ENCODE measurements at places on chromosomes 1 and 21.

DNA sequence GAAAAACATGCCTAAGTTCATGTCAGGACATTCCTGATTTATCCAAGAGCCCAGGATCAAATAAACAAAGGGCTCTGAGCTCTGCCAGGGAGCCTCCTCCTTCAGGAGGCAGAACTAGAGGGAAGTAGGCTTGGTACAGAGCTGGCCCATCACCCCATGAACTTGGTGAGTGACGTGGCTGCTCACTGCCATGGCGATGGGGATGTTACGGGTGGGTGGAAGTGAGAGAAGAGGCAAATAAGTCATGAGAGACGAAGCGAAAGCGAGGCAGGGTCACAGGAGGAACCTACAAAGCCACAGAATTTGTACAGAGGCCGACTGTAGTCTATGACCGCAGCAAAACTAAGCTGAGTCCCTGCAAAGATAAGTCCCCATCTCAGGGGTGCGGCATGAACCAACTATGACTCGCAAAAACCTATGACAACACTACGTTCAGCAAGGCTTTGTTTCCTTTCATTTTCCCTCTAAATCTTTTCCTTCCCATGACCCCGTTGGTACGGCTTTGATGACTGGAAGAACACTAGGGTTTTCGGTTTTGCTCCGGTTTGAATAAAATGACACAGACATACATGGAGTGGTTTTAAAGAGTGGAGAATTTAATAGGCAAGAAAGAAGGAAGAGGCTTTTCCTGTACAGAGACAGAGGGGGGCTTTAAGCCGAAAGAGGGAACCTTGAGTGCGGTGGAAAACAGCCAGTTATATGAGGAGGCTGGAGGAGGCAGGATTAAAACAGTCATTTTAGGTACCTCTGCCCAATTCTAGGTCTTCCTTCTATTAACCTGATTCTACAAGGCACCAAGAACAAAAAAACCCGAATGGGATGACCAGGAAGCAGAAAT lies 74.1 kb downstream of the CD46 start:
- peak; percentile 84 for DNase-seq

- DNase-seq: no peak
Observed at GRCh38 chr1:66500301-66500700, 33.7 kb upstream of the SGIP1 start.

- DNase-seq: no peak
Observed at GRCh38 chr1:42302034-42302433, 33.0 kb downstream of the FOXJ3 start.

- DNase-seq: no peak
Observed at GRCh38 chr1:115748401-115749150, 19.9 kb downstream of the CASQ2 start.

- no peak for DNase-seq
Observed at GRCh38 chr1:108636876-108637275, 24.0 kb downstream of the HENMT1 start.

GRCh38 chr1:14926818-14927575 lies 226.6 kb upstream of the TMEM51 start:
- DNase-seq: no peak

DNA sequence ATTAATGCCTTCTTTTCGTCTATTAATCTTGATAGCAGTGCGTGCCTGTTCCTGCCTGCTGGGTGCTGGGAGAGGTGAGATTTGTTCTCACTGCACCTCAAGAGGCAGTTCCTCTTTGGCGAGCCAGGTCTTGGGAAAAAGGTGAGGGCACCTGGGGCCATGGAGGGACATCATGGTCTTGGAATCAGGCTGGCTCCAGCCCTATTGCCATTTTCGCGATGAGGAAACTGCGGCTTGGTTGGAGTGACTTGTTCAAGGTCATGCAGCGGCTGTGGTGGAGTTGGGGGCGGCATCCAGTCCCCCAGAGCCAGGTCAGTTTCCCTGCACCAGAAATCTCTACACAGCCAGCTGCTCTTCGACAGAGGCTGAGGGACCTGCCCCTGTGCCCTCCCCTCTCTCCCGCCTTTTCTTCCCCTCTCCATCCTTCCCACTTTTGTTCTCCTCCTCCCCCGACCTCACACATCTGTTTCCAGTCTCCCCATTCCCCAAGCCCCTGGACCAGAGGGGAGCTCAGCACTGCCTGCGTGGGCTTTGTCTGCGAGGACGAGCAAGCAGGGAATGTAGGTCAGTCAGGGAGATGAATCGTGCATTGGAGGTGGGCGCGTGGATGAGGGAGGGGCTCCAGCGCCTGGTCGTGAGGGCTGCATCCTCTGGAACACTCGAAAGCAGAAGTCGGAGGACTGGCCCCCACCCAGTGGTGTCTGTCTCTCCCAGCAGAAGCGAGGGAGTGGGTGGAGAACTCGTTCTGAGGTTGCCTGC lies 135.1 kb downstream of the ACTL8 start:
- DNase-seq: no peak

- no peak for DNase-seq
Observed at GRCh38 chr21:37525810-37526209, 159.2 kb downstream of the DYRK1A start.

- DNase-seq: no peak
Observed at GRCh38 chr1:119778886-119779560, 10.3 kb upstream of the HMGCS2 start.

- DNase-seq: no peak
Observed at GRCh38 chr1:175129997-175130648, 62.5 kb downstream of the KIAA0040 start.

GRCh38 chr1:243827206-243827605 lies 22.8 kb downstream of the AKT3 start:
- DNase-seq: no peak

DNA sequence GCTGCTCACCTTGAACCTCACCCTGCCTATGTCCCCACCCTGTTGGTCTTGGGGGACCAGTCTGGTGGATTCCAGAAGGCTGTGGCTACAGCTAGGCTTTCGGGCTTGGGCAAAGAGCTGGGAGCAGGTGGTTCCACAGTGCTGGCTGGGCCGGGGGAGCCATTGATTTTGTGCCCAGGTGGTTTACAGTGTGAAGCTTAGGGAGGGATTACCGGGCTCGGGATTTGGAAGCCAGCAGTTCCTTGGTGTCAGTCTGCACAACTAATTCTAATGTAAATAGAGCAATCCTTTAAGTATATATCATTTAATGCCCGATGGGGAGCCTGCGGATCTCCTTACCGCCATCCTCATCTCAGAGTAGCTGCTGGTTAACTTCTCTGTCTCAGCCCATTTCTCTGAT lies 38.2 kb downstream of the PRDM16 start:
- DNase-seq: no peak

DNA sequence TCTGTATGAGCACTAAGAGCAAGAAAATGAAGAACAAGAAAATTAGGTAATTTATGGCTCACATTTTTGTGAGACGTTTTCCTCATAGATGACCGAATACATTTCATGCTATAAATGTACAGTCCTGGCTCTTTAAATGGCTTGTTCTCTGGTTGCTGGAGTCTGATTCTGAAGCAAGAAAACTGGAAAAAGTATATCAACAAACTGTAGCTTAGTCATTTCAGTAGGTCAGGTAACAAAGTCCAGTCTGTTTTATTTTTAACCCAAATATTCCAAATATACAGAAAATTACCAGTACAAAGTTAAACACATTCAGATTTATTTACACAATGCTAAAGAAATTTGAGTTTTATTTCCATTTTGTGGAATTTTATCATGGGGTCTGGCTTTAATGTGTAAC lies 2.5 kb upstream of the MYBPHL start:
- DNase-seq: no peak

DNA sequence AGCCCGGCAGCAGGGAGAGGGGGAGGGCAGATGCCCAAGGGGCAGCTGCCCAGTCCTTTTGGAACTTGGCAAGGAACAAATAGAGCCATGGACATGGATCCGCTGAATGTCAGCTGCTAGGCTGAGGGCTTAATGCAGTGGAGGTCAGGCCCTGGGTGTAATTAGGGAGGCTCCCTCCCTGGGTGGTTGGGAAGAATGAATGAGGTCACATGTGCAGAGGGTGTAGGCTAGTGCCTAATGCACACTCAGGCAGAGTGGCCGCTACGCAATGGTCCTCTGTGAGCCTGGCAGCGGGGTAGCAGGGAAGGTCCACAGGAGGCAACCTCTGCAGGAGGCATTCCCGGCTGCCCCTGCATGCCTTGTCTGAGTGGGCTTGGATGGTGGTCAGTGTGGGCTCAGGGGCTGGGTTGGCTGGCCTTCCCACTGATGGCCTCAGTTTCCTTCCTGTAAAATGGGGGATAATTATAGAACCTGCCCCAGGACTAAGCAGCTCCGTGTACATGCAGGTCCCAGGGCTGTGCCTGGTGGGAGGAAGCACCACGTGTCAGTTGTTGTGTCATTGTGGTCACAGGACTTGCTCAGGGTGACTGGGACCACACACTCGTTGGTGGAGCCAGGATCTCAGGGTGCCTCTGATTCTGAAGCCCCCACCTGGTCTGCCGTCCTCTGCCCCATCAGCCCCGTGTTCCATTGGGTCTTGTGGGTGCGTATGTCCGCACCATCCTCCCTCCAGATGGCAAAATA lies 81.6 kb upstream of the ACTL8 start:
- no peak for DNase-seq

GRCh38 chr1:226325178-226325577 lies 16.2 kb upstream of the LIN9 start:
- DNase-seq: no peak

GRCh38 chr1:19372136-19372514 lies 60.0 kb downstream of the SLC66A1 start:
- no peak for DNase-seq
